ENCODE measurements at places on chromosomes 2 and 18. TPM values are rescaled to one million over a fixed set of nuclear protein-coding genes. Genes with fewer than 3 reads are reported as not detected.

GRCh38 chr18:58867281-58867961 lies 2.7 kb downstream of the ZNF532 start:
- DNase-seq, result no peak

- no peak for DNase-seq
Observed at GRCh38 chr2:238094438-238095022, 5.6 kb upstream of the ESPNL start.

DNA sequence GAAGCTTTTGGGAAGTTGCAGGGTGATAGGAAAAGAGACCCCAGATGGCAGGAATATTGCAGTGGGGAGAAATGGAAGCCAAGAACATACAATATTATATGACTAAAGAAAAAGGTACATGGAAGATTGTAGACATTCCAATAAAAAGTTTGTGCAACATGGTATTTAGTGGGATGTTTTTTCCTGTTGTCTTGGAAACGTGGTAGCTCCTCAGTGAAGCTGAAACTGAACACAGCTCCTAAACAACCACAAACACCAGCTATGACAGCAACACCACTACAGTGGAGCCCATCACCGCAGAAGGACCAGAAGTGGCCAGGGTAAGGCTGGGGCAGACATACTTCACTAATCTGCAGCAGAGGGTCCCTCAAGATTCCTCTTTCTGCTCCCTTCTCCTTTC lies 246.8 kb downstream of the CDH20 start:
- DNase-seq, result no peak

- no peak for DNase-seq
Observed at GRCh38 chr2:206890926-206891325, 48.4 kb upstream of the CPO start.

- no peak for DNase-seq
Observed at GRCh38 chr2:202628646-202629198, 6.0 kb upstream of the FAM117B start.

DNA sequence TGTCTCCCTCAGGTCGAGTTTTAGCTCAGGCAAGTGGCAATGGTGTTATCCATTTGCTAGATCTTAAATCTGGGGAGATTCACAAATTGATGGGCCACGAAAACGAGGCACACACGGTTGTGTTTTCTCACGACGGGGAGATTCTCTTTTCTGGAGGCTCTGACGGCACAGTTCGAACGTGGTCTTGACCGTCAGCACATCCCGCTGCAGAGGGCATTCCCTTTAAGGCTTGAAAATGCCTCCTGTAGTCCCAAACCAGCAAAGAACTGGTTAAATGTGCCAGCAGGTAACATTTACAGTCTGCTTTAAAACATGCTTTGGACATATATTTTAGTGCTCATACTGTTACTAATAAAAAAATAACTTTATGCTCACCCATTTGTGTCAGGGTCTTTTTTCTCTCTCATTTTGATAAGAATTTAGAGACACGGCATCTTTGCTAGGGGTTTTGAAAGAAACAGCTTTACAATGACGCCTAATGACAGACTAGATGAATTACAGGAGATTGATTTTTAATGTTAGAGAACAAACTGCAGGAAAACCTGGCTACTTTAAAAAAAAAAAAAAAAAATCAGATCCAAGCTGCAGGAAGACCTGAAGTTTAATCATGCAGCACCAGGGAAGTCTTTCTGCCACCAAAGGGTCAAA lies 602 bp upstream of the VWC2L start:
- no peak for DNase-seq

DNA sequence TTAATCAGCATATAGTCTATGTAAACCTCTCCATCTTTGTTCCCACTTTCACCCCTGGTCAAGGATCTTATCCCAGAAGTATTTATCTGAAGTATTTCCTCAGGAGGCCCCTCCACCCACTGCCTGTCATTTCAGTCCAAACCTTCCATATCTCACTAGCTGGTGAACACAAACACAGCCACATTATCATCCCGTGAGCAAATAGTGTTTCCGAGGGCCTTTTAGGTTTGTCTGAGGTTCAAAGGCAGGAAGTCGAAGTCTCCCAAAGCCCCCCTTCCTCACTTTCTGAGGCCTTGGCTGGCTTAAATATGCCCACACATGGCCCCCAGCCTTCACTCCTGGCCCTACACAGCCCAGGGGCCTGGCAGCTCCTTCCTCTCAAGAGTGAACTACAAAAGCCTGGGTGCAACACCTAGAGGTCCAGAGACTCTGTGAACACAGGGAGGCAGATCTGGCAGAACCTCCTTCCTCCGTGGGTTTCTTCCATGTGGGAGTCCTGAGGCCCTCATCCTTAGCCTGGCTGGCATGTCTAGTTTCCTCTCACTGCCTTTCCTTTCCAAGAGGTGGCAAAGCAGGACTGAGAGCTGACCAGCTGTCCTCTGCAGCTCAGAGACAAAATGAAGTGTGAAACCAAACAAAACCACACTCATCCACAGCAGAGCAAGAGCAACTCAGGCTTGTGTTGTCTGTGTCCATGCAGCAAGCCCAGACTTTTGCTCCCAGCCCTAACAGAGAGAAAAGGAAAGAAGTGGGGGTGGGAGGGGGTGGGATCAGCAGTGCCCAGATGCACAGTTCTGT lies 264.2 kb downstream of the SS18 start:
- no peak for DNase-seq

GRCh38 chr18:21134895-21135294 lies 23.3 kb upstream of the ROCK1 start:
- no peak for DNase-seq

- no peak for DNase-seq
Observed at GRCh38 chr2:85091838-85092237, 41.4 kb upstream of the TCF7L1 start.

- no peak for DNase-seq
Observed at GRCh38 chr2:188303363-188304031, 11.8 kb downstream of the GULP1 start.

Gene RNF144A
- total RNA-seq, result 11.6 TPM

Gene FOXI3
- not detected for total RNA-seq

Gene LRP2
- total RNA-seq, result 0.04 TPM

Measured in esophagus squamous epithelium (tissue), 5 donors.